EL (cell line): ENCODE measurements at places on chromosomes 5 and 9.

DNA sequence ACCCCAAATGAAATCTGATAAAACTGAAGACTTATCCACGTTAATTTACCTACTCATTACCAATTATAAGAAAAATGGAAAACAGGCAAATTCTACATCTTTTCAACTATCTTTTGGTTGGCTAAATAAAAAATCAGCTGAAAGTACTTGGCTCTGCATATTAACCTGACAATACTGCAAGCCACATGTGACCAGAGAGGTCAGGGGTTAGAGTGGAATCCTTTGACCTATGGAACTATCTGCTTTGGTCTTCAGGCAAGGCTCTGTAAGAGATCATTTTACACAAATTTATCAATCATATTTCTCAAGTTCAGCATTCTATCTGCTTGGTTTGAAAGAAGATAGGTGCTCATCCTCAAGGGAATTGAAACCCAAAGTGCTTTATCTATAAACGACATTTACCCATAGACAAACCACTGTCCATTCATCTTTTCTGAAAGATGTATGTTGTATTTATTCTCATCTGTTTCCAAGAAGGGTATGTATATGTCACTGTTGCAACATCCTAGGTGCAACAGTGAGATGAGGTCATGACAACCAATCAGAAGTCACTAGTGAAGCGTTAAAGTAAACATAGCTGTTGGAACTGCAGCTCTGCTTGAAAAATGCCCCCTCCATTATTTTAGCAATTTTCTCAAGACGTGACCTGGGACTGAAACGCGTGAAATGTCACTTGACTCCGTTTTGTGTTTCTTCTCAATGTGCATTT lies 144.9 kb upstream of the POU5F2 start:
- no peak for DNase-seq

- no peak for DNase-seq
Measured at GRCh38 chr5:16744164-16744880, 127.5 kb upstream of the RETREG1 start.

DNA sequence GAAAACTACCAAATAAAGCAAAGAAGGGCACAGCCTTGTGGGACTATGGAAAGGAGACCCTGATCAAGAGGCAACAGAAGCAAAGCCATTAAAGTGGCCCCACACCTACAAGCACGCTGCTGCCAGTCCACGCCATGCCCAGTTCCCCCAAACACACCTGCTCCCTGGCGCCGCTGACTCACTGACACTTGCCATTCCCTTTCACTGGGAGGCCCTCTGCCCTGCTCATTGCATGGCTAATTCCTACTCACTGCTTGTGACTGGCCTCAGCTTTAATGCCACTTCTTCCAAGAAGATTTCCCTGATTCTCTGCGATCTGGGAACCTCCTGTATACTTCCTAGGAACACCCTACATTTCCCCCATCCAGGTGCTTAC lies 71.2 kb upstream of the TAF1L start:
- DNase-seq: no peak

- no peak for DNase-seq
Measured at GRCh38 chr9:25658571-25658970, 19.7 kb downstream of the TUSC1 start.

- DNase-seq: peak; percentile 100
Measured at GRCh38 chr5:179275941-179276837, 69.1 kb downstream of the ADAMTS2 start.

- no peak for DNase-seq
Measured at GRCh38 chr5:89064054-89064453, 181.1 kb upstream of the MEF2C start.

DNA sequence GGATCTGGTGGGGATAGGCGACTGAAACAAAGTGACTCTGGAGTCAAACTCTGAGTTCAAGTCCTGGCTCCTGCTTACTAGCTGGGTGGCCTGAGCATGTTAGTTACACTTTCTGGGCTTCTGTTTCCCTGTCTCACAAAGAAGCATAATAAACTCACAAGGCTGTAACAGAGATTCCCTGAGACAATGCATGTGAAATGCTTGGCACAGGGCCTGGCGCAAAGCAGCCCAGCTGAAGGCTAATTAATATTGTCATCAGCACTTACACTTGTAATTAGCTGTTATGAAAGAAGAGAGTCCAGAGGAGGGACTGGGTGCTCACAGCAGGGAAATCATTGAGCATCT lies 64.1 kb upstream of the SPOCK1 start:
- no peak for DNase-seq

DNA sequence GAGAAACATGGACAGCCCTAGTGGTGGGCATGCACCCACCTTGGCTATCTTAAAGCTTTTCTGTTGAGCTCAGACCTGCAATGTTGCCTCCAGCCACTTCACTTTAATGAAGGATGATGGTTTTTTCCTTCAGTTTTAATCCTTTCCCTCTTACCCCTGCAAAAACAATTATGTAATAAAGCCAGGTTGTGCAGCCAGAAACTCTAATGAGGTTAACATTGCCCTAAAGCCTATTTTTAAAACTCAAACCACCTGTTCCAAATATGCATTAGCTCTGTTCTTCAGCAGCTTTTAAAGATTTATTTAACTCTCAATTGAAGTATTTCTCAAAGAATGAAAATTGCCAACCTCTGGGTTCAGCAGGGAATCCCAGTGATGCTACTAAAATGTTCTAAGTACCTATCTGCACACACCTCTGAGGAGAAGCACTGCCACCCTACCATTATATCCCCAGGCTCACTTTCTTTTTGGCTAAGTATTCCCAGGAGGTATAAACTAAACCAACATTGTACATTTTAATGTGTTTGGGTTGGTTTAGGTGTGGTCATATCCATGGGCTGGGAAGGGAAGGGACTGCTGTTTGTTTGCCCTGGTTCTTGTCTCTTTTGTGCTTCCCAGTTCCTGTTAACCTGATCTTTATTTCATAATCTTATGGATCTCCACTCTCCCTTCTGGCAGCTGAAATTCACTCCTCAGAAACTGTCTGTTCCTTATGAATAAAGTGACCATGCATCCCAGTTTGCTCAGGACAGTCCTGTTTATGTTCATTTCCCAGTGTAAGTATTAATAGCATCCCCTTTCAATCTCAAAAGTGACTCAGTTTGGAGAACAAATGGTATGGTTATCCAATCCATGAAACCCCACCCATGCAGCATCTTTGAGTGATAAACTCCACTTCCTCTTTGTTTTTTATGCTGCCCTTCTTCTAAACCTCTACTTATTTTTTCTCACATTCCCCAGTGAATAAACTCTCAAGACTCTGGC lies 251.7 kb downstream of the RAB3C start:
- DNase-seq: no peak

- no peak for DNase-seq
Measured at GRCh38 chr9:26561928-26562327, 330.7 kb downstream of the CAAP1 start.

DNA sequence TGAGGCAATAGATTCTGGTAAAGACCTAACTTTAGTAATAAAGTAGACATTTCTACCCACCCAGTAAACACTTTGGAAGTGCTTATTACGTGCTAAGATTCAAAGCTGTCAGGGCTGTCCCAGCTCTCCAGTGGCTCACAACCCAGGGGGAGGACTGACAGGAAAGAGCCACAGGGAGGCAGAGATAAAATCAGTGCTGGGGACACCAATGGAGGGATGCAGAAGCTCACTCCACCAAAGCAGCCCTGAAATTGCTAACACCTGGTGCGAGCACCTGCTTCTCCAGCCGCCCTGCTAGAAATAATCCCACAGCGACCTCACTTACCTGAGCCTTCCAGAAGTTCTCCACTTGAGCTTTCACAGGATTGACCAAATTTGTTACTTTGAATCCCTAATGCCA lies 501.0 kb downstream of the BNC2 start:
- no peak for DNase-seq

- DNase-seq: no peak
Measured at GRCh38 chr9:81607593-81608288, 81.6 kb downstream of the TLE1 start.

DNA sequence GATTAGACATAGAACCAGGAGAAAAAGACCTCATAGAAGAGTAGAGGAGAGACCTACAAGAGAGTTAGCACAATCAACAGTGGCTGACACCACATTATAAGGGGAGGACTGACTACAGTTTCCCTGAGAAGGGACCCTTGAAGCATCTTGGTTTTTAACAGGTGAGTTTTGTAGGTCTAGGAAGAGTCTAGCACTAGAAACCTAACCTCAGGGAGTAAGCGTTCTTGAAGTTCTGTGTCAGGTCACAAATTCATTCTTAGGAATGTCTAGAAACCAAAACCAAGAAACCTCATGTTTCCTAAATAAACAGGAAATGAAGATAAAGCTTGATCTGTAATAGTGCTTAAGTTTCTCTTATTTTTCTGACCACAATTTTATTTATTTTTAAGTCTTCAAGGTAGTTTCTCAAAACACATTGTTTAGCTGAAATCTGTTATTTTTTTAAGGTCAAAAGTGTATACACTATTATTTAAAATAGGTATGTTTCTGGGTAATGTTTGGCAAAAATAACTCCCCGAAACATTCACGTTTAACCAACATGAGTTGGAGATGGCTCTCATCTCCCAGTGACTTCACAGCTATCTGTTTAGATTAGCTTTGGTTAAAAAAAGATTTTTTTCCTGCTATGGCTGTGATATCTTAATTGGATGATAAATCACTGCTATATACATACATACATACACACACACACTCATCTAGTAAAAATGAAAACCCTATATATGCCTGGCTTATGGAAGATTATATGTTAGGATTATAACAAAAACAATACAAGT lies 37.1 kb downstream of the MAP3K1 start:
- peak; percentile 42 for DNase-seq

DNA sequence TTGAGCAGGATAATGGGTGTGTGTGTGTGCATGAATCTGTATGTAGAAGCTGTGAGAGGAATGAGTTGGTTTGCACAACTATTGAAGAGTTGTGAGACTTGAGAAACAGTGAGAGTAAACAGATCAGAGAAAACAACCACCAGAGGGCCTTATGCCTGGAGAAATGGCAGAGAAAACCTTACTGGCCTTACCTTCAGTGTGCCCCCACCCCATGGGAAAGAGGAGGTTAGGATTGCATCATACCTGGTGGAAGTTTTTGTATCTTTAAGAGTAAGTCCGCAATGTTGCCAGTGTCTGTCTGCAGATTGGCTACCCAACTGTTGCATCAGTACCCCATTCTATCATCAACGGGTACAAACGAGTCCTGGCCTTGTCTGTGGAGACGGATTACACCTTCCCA lies 1909.4 kb upstream of the WWC1 start:
- no peak for DNase-seq
